ENCODE measurements at places on chromosomes 13 and 19.

- DNase-seq = peak; percentile 100
These were observed at the start of gene INAFM1 for GRCh38 chr19:47274071-47274890. Gene INAFM1 (plus strand): TSS chr19:47274885. CDS start chr19:47274920, 35 bp downstream.

DNA sequence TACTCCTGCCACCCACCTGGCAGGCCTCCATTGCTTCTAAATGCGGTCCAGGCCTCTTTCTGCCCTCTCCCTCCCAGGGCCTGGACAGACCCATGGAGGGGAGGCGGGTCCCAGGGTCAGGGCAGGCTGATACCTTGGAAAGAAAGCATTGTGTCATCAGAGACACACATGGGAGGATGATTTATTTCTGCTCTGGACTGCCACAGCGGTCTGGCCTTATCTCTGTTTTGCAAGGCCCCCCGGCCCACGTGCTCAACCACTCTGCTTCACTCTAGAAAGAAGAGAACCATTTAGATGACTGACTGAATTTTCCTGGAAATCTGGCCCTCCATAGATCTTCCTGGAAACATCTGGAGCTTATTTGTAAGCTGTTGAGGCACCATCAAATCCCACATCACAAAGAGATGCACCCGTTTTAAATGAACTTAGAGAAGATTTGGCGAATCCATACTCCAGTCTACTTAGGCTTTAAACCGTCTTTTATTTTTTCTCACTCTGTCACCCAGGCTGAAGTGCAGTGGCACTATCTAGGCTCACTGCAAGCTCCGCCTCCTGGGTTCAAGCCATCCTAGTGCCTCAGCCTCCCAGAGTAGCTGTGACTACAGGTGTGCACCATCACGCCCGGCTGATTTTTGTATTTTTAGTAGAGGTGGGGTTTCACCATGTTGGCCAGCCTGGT lies 48.3 kb upstream of the URI1 start:
- DNase-seq = no peak

GRCh38 chr13:67466569-67466968 lies 236.4 kb upstream of the PCDH9 start:
- DNase-seq = no peak

DNA sequence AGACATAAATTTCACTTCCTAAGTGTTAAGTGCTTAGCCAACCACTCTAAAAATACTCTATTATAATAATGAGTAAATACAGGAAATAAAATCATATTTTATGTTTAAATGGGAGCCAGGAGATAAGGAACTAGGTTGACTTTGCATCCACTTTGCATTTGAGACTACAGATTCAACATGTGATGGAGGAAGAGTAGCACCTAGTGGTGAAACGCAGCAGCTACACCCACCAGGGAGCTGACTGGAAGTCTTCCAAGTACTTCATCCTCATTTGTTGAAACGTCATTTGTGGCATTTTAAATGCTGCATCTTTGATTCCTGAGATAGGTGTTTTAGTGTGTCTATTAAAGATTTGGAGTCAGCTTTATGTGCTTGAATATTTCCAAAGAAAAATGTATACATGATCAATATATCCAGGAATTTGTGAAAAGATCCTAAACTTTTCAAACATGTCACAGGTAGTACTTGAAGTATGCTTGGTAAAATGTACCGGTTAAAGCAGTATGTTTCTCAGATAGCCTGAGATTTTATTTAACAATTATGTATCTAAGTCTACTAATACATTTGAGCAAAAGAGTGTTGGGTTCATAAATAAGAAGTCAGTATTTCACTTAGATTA lies 17.4 kb upstream of the KCTD12 start:
- DNase-seq = peak; percentile 40

DNA sequence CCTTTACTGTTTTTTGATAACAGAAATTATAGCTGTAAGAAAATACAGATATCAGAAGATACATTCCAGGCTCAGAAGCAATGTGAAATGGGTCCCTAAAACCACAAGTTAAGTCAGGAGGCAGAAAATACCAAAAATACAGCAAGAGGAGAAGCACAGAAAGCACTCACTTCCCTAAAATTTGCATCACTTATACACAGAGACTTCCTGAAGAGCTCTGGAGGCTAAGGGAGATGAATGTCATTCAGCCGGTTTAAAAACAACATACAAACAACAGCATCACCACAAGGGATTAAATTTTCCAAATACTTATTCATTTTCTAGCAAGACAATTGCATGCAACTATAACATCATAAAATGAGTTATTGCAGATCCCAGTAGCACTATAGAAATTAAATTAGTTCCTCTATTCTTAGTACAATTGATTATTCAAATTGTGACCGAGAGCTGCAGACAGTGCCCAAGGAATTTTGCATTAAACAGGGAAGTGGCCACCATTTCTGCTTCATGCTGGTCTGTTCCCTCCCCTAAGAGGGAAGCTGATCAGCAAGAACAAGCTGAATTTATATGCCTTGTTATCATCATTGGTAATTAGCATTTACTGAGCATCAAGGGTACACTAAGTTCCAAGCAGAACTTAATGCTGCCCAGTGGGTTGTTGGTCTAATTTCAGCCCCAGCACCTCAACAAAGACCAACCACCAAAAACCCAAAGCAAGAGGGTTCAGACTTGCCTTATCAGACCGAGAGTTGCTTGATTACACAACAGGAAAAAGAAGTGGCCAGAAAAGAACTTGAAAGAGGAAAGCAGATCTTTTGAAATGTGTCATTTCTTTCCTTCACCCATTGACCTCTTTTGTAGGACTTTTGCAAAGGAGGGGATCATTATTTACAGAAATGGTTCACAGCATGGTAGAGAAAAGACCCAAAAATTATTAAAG lies 140.7 kb downstream of the KCTD12 start:
- no peak for DNase-seq

DNA sequence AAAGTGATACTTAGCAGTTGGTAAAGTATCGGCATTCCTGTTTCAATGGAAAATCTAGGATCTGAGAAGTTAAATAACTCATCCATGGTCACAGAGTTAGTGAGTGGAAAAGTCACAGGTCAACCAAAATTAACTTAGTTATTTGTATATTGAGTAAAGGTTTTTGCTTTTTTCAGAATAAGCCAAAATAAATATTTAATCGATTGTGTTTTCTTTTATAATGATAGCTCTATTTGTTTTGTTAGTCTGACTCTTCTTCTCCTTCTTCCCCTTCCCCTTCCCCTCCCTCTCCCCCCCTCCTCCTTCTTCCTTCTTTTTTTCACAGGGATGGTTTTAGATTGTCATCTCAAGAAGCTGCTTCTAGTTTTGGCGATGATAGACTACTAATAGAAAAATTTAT lies 173.5 kb downstream of the PCCA start:
- no peak for DNase-seq

GRCh38 chr19:498977-499623 lies 2.8 kb downstream of the MADCAM1 start:
- no peak for DNase-seq

DNA sequence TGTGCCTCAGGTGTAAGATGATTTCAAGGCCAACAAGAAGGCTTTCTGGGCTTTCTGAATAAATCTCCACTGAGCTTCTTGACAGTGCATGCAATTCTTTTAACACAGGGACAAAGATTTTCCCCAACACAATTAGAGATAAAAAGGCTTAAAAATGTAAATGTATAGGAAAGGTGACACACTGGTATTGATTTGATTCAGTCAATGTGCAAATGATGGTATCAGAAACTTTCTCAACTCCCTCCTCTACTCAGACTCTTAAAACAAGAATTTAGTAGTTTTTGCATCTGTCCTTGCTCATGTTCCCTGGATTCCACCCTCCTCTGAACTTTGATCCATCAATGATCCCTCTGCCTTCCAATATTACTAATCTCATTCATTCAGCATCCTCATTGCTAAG lies 111.6 kb upstream of the FNDC3A start:
- DNase-seq = no peak

All from stimulated activated CD8-positive, alpha-beta memory T cell treated with anti-CD3 and anti-CD28 coated beads, Interleukin-15, amount 100 ng/mL, for 1 hour (primary cell).